ENCODE measurements at places on chromosomes 7 and 10.

DNA sequence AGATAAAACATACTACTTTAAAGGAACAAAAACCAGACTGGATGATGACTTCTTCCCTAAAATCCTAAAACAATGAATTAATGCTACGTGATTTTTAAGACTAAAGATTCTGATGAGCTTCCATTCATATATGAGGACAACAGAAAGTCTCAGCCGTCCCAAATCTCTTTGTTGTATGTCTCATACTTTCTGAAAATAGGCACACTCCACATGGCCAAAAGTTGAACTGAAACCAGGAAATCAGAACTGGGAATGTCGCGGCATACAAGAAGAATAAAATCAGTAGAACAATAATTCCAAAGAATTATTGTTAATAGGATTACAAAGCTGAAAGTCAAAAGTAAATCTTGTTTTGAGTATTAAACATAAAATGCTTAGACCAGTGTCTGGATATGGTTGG lies 195.4 kb upstream of the GHITM start:
- DNase-seq, result no peak

- DNase-seq, result no peak
These were observed 5.7 kb upstream of the CELF2 start for GRCh38 chr10:11011984-11012383.

DNA sequence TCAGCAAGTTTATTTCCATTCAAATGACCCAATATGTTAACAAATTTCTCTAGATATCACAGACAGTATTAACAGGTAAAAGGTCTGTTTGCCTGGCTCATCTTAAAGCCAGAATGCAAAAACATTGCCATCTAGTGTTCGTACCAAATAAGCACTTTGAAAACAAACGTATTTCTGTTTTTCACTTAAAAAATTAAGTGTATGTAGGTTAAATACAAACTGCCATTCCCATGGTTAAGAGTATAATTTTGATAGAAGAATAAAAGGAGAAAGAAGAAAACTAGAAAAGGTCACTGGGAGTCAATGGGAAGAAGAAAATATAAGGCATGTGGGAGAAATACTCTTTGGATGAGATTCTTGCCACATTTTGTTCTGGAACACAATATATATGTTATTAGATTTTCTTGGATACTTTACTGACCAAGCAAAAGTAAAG lies 51.0 kb downstream of the ORC5 start:
- no peak for DNase-seq

- no peak for DNase-seq
These were observed 872.3 kb upstream of the PHF14 start for GRCh38 chr7:10101351-10101750.

DNA sequence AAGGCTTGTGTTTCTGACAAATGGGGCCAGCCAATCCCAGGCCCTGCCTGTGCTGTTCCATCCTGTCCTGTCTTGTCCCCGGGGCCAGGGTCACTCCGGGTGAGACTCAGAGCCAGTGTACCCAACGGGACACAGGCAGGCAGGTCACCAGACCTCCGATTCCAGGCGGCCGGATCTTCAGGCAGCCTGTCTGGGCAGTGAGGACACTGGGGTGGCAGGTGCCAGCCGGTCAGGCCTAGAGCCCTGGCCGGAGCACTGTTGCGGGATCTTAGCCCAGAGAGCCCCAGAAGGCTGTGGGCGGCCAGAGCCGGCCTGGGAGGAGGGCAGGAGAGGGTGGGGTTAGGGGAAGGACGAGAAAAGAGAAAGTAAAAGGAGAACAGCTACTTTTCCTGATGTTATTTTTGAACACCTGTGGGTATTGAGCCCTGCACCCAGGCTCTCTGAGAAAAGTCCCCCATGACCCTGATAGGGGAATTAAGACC lies 134.3 kb upstream of the TNRC18 start:
- no peak for DNase-seq

- DNase-seq, result no peak
These were observed 41.1 kb downstream of the RASGEF1A start for GRCh38 chr10:43225787-43226153.

DNA sequence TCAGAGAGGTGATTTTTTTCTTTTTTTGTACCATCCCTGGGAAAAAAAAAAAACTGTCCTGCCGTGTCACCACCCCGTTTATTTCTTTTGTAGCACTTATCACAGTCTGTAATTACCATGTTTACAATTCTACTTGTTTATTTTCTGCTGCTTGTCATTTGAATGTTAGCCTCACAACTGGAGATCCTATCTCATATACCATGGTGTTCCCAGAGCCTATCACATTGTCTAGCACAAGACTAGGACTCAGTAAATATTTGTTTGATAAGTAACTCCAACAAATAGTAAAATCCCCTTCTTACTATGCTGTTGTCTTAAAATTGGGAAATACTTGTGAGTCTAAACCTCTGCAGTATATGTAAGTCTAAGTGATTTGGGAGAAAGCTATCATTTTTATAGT lies 36.0 kb downstream of the MKLN1 start:
- DNase-seq, result no peak

- DNase-seq, result no peak
These were observed 1.1 kb downstream of the A1CF start for GRCh38 chr10:50884302-50884701.

- DNase-seq, result no peak
These were observed 17.6 kb downstream of the ITGB8 start for GRCh38 chr7:20348125-20348807.

- no peak for DNase-seq
These were observed 25.6 kb upstream of the CRTAC1 start for GRCh38 chr10:98055841-98056516.

DNA sequence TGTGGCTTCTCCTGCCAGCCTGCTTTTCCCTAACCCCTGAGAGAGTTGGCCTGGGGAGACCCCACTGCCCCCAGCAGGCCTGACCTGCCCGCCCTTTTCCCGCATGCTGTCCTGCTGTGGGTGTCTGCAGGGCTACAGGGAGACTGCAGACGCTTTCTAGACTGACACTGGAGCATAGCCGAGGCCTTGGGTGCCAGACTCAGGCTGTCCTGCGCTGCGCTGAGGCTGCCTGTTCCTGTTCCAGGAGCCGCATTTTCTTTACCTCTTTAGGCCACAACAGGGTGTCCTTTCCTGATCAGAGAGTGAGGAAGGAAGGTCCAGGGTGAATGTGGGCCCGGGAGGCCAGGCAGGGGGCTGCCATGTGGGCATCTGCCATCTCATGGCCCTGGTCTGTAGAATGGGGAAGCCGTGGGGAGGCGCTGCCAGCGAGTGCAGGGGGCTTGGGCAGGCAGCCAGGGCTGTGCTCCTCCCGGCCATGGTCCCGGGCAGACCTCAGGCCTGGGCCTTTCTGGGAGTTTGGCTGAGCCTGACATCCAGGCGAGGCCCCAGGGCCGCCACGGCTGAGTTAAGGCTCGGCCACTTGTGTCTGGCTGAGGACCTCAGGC lies 3.6 kb downstream of the PWWP2B start:
- no peak for DNase-seq

- no peak for DNase-seq
These were observed 459.3 kb downstream of the HTR7 start for GRCh38 chr10:90398566-90398965.

DNA sequence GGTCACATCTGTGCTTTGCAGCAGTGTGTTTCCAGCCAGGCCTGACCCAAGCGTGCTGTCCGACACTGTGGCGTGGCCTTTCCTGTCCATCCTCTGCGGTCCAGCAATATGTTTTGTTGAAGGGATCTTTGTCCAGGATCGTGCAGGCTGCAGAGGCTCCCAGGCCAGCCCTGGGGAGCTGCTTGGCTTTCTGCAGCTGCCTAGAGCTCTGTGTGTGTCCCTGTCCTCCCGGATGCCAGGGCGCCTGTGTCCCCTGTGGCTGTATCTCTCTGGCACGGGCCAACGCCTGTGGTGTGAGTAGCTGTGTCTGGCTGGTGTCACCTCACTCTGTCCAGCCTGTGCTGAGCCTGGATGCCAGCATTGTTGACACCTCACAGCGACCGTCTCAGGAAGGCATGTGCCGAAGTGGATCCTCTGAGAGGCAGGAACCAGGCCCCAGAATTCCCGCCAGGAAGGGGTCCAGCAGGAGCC lies 94.5 kb downstream of the INPP5A start:
- no peak for DNase-seq

GRCh38 chr7:15558756-15559155 lies 3.1 kb downstream of the AGMO start:
- no peak for DNase-seq

GRCh38 chr7:50335795-50336754 lies 31.6 kb downstream of the IKZF1 start:
- peak; percentile 23 for DNase-seq

DNA sequence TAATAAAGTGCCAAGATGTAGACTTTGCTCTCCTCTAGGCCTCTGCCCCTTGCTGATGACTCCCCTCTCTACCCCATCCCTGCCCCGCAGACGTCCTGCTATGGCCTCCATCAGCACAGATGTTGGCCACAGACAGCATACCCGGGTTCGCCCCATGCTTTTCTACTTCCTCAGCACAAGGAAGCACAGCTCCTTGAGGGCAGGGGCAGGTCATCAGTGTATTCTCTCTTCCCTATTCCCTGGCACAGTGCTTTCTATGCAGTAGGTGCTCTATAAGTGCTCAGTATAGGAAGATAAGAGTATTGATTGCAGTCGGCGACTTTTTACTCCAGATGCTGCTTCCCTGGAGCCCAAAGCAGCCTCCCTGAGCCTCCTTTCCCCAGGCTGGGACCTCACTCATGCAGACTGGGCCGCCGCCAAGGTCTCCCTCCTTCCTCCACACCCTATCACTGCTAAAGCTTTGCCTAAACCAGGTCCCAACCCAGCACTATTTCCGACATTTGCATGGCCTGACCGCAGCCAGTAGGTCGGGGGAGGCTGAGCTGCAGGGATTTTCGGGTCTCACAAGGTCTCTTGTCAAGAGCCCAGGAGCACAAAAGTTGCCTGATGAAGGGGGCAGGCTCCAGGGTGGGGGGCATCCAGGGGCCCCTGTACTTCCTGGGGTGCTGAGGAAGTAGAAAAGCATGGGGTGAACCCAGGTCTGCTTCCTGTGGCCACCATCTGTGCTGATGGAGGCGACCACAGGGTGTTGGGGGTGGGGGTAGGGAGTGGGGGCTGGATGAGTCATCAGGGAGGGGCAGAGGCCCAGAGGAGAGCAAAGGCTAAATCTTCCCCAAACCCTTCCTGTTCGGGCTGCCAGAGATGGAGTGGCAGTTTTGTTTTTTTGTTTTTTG lies 8.0 kb downstream of the CALHM3 start:
- no peak for DNase-seq

- DNase-seq, result no peak
These were observed 115.3 kb upstream of the BMPER start for GRCh38 chr7:33789871-33790630.

- no peak for DNase-seq
These were observed 7.5 kb downstream of the CPA1 start for GRCh38 chr7:130387628-130388403.

DNA sequence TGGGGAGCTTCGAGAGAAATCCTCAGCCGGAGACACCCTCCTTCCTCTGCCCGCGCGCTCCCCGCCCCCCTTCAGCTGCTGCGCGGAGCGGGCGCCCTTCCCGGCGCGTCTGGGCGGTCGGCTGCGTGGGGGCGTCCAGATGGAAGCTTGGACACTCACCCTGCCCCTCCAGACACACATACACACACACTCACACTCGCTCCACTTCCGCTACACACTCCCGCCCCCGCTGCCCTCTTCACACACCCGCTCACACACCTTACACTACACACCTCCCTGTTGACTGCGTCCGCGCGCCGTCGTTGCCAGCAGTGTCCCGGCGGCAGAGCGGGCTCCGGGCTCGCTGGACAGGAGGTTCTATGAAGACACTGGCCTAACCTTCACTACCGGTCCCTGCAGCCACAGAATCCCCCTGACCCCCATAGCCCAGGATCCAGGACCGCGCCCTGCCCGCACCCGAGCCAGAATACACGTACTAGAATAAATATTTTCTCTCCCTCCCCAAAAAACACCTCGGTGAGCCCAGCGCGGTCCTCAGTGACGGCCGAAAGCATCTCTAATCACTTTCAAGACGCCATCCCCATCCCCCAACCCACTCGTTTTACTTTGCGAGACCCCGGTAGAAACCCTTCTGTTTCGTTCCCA lies 1.1 kb upstream of the EGR2 start:
- no peak for DNase-seq

GRCh38 chr10:1687190-1687589 lies 50.1 kb downstream of the ADARB2 start:
- DNase-seq, result no peak

GRCh38 chr10:29084681-29085307 lies 204.1 kb upstream of the LYZL1 start:
- DNase-seq, result no peak

DNA sequence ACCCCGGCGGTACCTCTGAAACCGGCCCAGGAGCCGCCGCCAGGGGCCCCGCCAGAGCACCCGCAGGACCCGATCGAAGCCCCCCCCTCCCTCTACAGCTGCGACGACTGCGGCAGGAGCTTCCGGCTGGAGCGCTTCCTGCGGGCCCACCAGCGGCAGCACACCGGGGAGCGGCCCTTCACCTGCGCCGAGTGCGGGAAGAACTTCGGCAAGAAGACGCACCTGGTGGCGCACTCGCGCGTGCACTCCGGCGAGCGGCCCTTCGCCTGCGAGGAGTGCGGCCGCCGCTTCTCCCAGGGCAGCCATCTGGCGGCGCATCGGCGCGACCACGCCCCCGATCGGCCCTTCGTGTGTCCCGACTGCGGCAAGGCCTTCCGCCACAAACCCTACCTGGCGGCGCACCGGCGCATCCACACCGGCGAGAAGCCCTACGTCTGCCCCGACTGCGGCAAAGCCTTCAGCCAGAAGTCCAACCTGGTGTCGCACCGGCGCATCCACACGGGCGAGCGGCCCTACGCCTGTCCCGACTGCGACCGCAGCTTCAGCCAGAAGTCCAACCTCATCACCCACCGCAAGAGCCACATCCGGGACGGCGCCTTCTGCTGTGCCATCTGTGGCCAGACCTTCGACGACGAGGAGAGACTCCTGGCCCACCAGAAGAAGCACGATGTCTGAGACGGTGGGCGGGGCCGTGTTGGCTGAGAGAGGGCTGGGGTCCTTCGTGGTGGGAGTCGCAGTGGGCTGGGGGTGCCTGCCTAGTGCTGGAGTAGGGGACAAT lies 3.8 kb downstream of the REPIN1 start:
- DNase-seq, result no peak

- no peak for DNase-seq
These were observed 10.5 kb downstream of the DDC start for GRCh38 chr7:50554431-50555322.

GRCh38 chr10:78535716-78536218 lies 502.1 kb downstream of the RPS24 start:
- no peak for DNase-seq

GRCh38 chr10:124564881-124565280 lies 103.3 kb downstream of the LHPP start:
- no peak for DNase-seq

- DNase-seq, result peak; percentile 13
These were observed 2.0 kb downstream of the ACSM6 start for GRCh38 chr10:95196046-95196445.

GRCh38 chr7:159159731-159160130 lies 15.1 kb upstream of the VIPR2 start:
- no peak for DNase-seq

GRCh38 chr10:29332761-29333148 lies 43.9 kb downstream of the LYZL1 start:
- DNase-seq, result no peak

GRCh38 chr10:1670541-1671365 lies 66.6 kb downstream of the ADARB2 start:
- no peak for DNase-seq

GRCh38 chr7:69768986-69769595 lies 170.8 kb downstream of the AUTS2 start:
- no peak for DNase-seq

- DNase-seq, result no peak
These were observed 15.4 kb downstream of the SH2B2 start for GRCh38 chr7:102302025-102302424.
